ENCODE measurements at places on chromosomes 4 and X.

DNA sequence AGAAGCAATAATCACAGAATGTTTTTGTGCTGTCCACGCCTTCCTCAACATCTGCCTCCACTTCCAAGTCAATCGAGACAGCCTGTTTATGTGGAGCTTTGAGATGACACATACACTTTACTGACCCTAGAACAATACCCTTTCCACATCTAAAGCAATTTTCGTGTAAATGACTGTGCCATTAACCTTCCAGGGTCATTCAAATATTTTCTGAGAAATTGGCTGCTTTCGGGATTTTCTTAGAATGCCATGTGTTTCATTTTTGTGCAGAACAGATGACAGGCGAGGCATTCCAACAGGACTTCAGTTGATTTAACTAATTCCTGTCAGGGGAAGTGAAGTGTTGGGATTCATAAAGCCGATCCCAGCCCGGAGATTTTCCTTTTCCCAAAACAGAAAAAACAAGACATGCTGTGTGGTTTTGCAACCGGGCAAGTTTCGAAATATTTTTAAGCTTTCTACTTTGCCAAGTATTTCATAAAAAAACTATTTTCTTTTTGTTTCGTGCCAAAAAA, 73.9 kb downstream of the SORBS2 start:
- no peak for DNase-seq

DNA sequence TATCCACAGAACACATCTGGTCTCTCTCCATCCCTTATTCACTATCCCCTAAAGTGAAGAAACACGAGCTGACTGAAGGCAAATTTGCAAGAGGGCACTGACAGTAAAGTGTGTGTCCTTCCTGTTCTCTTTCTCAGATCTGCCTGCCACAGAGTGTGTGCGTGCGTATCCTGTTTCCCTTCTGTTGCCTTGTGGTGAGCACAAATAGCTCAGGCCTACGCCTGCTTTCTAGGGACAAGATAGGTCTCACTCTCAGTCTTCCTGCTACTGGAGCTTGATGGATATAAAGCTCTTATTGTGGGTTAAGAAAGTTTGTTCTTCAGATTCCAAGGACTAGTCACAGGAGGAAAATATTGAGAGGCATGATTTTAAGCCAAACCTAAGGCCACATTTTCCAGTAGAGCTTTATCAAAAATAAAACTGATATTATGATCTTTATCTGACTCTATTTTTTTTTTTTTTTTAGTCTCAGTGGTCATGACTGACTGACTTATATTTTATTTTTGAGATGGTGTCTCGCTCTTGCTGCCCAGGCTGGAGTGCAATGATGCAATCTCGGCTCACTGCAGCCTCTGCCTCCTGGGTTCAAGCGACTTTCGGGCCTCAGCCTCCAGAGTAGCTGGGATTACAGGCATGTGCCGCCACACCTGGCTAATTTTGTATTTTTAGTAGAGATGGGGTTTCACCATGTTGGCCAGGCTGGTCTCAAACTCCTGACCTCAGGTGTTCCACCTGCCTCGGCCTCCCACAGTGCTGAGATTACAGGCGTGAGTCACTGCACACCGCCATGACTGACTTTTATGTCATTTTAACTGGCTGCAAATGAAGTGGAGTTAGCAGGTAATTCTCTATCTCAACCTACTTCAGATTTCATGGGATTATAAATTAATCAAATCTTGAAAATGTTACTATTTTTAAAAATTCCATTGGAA, 140.3 kb upstream of the SH3RF1 start:
- no peak for DNase-seq

GRCh38 chrX:112714357-112714918, 34.7 kb upstream of the LHFPL1 start:
- no peak for DNase-seq

DNA sequence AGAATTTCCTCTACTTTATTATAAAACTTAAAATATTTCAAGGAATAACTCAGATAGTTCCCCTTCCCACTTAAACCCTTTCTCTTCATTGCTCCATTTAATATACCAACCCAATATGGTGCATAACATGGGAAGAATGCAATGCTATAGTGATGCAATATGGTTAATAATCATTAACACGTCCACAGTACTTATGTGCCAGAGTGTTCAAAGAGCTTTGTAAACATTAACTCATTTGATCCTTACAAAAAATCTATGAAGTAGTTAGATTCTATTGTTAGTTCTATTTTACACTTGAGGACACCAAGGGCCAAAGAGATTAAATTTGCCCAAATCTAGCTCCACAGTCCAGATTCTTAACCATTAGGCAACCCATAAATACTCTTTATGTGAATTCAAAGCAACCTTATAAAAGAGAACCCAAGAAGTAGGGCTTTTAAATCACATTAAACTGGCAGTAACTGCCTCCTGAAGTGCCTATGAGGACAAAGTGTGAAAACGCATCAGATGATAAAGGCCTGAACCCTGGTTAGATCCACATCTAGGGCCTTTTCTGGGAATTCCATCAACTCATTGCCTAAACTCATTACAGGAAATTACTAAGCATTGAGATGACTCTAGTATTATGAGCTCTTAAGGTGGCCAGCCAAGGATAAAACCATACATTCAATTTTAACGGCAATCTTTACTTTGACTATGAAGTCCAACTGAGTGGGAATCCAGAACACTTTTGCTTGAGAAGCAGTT, 94.3 kb downstream of the AREG start:
- no peak for DNase-seq

GRCh38 chrX:131895807-131896206, 127.3 kb upstream of the STK26 start:
- DNase-seq = no peak

GRCh38 chrX:7219153-7219705, 71.3 kb upstream of the PUDP start:
- no peak for DNase-seq

DNA sequence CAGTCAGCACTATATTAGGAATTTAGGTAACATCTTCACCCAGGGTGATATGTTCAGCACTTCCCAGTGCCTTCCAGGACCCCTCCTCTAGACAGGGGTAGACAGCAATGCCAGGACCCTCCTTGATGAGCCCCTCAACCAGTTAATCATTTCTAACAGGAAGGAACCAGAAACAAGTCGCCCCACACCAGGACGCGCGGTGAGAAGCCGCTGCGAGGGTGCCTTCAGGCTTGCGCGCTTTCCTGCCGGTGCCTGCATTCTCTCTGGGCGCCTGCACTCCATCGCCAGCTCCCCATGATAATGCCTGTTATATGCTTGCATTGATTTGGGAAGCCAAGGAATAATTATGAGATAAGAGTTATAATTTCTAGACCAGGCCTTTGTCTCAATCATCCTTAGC, 116.0 kb downstream of the ENPP6 start:
- no peak for DNase-seq

GRCh38 chr4:53916431-53916889, 147.9 kb downstream of the CHIC2 start:
- DNase-seq = no peak

DNA sequence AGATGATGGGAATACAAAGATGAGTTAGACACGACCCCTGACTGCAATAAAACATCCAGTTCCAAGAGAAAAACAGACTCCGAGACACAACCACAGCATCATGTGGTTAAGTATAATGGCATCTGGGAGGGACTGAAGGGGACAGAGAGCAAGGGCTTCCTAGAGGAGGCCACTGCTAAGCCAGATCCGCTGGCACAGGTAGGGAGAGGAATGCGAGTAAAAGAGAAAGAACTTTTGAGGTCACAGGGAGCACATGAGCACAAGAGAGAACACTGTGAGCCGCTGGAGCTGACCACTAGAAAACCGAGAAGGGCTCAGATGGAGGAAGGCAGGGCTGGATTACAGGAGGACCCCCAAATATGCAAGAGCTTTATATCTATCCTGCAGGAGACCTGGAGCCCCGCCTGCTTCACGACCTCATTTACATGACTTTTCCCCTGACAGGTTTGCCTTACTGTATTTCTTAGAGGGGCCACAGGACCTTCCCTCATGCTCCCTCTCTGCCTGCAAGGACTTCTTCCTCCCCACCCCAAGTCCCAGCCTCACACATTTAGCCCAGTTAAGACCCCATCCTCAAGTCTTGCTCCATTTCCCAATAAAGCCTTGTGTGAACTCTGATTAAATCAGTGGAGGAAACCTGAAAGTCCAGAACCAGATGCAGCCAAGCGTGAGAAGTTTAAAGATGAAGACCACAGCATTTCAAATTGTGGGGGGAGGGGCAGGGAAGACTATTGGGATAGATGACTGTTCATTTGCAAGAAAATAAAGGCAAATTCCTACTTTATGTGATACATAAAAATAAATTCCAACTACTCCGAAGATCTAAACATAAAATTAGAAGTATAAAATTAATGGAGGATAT, 29.6 kb downstream of the MFAP3L start:
- DNase-seq = no peak

DNA sequence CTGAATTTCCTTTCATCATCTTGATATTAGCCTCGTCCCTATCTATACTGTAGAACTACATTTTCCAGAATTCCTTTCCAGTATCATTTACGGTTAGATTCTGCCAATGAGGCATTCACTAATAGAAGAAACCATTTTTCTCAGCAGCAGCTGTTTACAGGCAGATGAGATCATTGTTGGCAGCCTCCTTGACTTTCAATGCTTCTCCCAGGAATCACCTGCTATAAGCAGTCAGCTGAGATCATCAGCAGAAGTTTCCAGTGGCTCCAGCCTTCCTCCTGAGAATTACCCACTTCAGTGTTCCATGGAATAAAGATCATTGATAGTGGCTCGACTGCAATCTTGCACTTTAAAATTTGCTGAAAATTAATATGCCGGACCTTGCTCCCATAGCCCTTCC, 157.3 kb upstream of the TET2 start:
- DNase-seq = no peak

GRCh38 chrX:73447311-73447794, 500 bp downstream of the CDX4 start:
- no peak for DNase-seq

DNA sequence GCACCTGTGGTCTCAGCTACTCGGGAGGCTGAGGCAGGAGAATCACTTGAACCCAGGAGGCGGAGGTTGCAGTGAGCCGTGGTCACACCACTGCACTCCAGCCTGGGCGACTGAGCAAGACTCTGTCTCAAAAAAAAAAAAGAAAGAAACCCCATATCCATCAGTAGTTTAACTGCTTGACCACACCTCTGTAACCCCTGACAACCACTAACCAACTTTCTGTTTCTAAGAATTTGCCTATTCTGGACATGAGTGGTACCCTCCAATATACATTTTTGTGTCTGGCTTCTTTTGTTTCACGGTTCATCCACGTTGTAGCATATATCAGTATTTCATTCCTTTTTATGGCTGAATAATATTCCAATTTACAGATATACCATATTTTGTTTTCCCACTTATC, 9.1 kb downstream of the PPAT start:
- DNase-seq = no peak

Data from hematopoietic multipotent progenitor cell treated with erythropoietin and hydrocortisone succinate and interleukin-3 and kit ligand, for 15 days (in vitro differentiated cells).